ENCODE measurements at places on chromosomes 4 and X. TPM values are rescaled to one million over a fixed set of nuclear protein-coding genes. Genes with fewer than 3 reads are reported as not detected.

Gene PGAM4
- total RNA-seq = 0.25 TPM

Gene TLL1
- total RNA-seq = under 0.01 TPM

Gene STK32B
- total RNA-seq = 1.1 TPM

Gene ERCC6L
- 12.4 TPM for total RNA-seq

Gene MAMLD1
- 0.44 TPM for total RNA-seq

Gene RAB33B
- total RNA-seq = 11.2 TPM

Gene ASMTL
- 12.9 TPM for total RNA-seq

Gene SYP
- total RNA-seq = 0.33 TPM

Gene PGM2
- 51.6 TPM for total RNA-seq

Gene CD38
- not detected for total RNA-seq

Gene HHIP
- 1.4 TPM for total RNA-seq

Gene HS3ST1
- under 0.01 TPM for total RNA-seq

Gene FDCSP
- not detected for total RNA-seq

Gene CAPN6
- under 0.01 TPM for total RNA-seq

Gene RHOXF2
- total RNA-seq = not detected

Gene POLR2B
- 140 TPM for total RNA-seq
